ENCODE measurements at places on chromosomes 4 and X. TPM values are rescaled to one million over a fixed set of nuclear protein-coding genes. Genes with fewer than 3 reads are reported as not detected.

CXorf38 gene
- total RNA-seq = 36.6 TPM

LGI2 gene
- total RNA-seq = under 0.01 TPM

GYG2 gene
- 3.2 TPM for total RNA-seq

NPY1R gene
- 21.1 TPM for total RNA-seq

All from renal cortical epithelial cell (primary cell).